ENCODE measurements at places on chromosomes 2 and 18.

- no peak for DNase-seq
These were observed 39.2 kb upstream of the KCNJ13 start for GRCh38 chr2:232815569-232815968.

GRCh38 chr2:112938904-112939303 lies 27.9 kb downstream of the IL37 start:
- no peak for DNase-seq

- no peak for DNase-seq
These were observed 245.8 kb downstream of the PAX3 start for GRCh38 chr2:222052934-222053367.

DNA sequence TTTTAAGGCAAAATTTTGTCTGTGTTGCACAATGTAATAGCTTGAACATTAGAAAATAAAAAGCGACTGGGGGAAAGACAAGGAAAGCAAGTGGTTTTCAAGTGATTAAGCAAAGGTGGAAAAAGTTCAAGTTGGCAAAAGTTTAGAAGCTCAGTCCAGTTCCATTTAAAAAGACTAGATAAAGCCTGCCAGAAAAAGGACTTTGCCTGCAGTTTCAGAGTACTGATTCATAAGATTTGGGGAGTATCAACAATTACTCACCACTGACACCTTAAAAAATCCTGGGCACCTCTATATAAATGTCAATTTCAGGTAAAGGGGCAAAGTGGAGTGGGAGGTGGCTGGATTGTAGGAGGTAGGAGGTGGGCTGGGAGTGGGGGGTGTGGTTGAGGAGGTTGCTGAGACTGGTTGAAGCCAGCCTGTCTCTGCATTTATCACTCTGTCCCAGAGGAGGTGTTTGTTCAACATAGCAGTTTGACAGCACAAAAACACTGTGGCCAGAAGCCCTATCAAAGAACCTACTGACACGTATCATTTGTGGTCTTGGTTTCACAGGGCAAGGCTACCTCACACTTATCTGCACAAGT lies 14.6 kb downstream of the ZEB2 start:
- no peak for DNase-seq

- DNase-seq, result no peak
These were observed 469.0 kb downstream of the SLC4A3 start for GRCh38 chr2:220096406-220096805.

- no peak for DNase-seq
These were observed 91.1 kb downstream of the TPO start for GRCh38 chr2:1504311-1504750.

DNA sequence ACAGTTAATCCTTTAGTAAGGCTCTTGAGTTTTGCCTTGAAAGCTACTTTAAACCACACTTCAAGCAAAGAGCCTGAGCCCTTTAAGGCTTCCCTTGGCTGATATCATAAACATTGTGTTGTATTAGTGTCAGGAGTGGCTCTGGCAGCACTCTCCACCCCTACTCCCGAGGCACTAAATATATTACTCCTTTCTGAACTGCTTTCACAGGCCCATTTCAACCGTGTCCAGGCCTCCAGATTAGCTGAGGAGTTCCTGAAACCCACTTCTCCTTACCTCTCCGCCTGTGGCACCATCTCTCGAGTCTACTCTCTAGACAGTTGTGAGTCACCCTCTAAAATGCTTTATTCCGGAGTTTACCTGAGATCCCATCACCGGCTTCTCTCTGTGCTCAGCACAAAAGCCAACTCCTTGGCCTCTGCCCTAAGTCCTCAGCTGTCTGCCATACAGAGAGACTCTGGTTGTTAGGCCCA lies 14.4 kb upstream of the STON1 start:
- DNase-seq, result no peak

DNA sequence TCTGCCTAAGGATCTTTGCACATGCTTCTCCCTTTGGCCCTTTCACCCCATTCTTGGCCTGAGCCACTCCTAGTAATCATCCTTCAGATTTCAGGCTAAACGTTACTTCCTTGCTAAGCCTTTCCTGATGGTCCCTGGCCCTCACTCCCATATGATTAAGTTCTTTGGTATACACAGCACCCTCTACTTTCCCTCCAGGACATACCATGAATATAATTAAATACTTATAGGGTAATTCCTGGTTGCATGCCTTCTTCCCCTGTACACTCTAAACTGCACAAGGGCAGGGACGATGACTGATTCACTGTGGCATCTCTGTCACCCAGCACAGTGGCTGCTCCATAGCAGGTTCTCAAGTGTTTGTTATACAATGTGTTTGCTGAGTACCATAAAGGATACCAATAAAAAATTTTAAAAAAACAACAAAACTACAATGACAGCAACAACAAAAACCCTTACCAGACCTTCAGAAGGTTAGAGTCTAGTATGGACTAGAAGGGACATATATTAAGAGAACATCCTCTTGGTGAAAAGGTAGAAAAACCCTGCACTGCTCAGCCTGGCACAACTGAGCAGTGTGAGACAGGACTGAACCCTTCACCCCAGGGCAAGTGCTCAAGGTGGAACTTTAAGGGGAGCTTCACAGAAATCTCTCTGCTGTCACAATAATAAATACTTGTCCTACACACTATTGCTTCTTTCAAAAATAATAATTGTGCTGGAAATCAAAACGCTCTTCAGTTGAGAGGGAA lies 76.2 kb downstream of the AAK1 start:
- no peak for DNase-seq

- no peak for DNase-seq
These were observed 460.9 kb upstream of the SOX11 start for GRCh38 chr2:5231287-5231686.

DNA sequence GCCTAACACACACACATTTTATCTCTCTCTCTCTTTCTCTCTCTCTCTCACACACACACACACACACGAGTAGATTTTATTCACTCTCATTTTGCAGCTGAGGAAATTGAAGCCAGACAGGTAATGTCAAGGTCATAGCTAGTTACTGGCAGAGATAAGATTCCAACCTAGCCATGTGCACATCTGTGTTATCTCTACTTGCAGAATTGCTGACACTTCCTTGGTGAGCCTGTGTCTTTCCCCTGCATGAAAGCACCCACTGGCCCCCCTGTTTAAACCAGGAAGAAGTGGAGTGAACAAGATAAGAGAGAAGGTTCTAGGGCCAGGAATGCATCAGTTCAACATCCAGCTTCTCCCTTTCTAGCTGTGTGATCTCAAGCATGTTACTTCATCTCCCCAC lies 423.7 kb downstream of the TXNL1 start:
- DNase-seq, result no peak

GRCh38 chr18:57925706-57926105 lies 118.3 kb upstream of the NEDD4L start:
- DNase-seq, result no peak

DNA sequence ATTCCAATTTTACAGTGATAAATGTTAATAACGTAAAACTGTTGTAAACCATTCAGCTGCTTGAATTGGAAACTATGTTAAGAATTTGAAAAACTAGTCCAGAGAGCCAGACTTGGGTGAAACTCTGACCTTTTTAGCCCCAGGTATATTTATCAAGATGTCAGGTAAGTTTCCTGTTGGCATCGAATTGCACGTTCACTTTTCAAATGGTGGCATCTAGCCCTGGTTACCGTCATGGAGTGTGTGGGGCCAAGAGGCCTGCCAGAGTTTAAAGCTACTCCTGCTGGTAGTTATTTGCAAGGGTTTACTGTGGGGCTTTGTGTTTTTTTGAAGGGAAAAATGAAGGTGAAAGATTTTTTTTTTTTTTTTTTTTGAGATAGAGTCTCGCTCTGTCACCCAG lies 109.9 kb downstream of the WDSUB1 start:
- no peak for DNase-seq

- DNase-seq, result no peak
These were observed 60.6 kb upstream of the DARS1 start for GRCh38 chr2:136045835-136046570.

GRCh38 chr2:85678377-85678776 lies 10.4 kb upstream of the SFTPB start:
- DNase-seq, result no peak

GRCh38 chr18:69282371-69282770 lies 118.3 kb upstream of the DOK6 start:
- DNase-seq, result no peak

GRCh38 chr2:45432406-45432805 lies 178.7 kb downstream of the SRBD1 start:
- no peak for DNase-seq

DNA sequence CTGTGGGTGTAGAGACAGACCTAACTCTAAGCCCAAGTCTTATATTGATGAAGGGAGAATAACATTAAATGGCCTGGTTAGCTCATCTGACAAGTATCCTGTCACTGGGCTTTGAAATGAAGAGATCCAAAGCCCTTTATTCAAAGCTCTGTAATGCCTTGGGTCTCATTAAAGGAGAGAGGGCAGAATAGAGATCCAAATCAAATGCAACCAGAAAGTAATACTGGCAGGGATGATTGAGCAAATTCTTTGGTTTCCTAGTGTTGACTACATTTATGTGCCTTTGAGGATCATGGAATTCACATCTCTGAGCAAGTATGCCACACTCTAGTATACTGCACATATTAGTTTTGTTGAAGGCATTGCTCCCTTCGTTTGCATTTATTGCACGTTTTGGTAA lies 147.9 kb upstream of the CAVIN2 start:
- no peak for DNase-seq

- DNase-seq, result no peak
These were observed 104.7 kb upstream of the PKDCC start for GRCh38 chr2:41943159-41943558.

- peak; percentile 67 for DNase-seq
These were observed 55.0 kb downstream of the ANKRD44 start for GRCh38 chr2:197255543-197255942.

DNA sequence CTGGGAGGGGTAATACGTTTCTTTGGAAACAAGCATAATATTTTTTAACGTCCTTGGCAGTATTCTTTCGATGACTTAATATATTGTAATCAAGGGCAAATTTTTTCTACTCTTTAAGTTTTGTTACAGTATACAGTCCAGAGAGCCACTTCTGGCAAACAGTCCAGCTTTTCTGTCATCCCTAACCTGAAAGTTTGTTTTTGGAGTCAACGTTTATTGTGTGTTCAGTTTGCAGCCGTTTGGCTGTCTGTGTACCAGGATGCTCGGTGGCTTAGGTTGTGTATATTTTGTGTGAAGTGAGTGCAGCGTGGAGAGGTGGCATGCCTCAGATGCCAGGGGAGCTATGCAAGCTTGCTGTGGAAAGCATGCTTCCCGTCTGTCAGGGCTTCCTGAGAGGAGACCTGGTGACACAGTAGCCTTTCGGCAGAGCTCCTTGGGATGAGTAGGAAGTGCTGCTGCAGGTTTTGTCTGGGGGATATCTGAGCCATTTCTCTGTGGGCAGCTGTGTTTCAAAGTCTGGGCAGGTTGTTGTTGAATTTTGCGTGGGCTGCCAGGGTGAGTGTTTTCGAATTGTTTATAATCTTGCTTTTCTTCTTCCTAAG lies 14.7 kb downstream of the MAP3K20 start:
- DNase-seq, result no peak

GRCh38 chr2:28358668-28359201 lies 33.9 kb upstream of the FOSL2 start:
- DNase-seq, result no peak

- no peak for DNase-seq
These were observed 40.6 kb downstream of the GPD2 start for GRCh38 chr2:156476850-156477206.

DNA sequence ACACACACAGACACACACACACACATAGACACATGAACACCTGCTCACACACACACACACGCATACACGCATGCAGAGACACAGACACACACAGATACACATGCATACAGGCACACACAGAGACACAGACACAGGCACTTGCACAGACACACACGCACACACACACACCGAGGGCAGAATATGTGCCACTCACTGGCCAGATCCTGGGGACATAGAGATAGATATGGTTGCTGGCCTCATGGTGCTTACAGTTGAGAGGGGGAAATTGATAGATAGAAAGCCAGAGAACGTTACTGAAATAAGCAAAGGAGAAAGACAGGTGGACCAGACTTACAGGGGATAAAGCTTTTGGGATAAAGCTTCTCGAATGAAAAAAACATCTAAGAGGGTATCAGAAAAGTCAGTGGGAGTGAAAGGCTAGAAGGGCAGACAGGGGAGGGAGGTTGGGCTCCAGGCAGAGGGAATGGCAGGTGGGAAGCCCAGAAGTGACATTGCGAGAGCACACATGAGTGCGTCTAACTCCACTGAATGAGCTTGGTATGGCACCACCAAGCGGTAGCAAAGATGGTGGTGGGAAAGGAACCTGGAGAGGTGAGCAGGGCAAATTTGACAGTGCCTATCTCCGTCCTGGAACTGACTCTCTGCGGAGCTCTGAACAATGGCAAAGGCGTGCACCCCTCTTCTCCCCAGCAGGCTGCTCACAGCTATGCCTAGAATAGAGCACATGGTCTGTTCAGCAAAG lies 390.1 kb upstream of the TRIB2 start:
- no peak for DNase-seq

DNA sequence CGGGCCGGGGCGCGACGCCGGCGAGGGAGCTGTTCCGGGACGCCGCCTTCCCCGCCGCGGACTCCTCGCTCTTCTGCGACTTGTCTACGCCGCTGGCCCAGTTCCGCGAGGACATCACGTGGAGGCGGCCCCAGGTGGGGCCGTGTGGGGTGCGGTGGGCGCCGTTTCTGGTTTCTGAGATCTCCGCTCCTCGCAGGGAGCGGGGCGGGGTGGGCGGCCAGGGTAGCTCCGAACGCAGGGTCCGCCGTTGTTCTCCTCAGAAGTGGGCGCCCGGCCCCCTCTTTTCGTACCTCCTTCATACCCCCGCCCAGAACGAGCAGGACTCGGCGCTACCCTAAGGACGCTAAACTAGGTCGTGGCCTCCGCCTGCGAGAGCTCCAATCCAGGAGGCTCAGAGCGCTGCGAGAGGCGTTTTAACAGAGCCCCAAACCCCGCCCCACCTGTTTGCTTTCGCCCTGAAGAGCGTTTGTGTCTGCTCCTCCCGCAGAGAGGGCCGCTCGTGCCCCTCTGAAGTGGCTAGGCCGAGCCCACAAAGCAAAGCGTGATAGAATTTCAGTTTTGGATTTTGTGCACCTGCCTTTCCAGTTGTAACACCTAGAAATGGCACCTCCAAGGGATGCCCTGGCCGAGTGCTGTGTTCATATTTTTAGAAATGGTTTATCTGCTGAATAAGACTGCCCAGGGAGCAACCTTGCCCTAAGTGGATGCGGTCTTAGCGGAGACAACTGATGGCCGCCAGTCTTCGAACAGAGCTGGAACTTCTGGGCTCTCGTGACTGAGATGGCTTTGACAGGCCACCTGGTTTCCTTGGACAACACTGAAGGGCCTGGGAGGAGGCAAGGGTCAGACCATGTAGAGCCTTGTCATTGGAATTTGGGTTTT lies 626 bp downstream of the CAPN10 start:
- DNase-seq, result peak; percentile 42

- no peak for DNase-seq
These were observed 7.3 kb upstream of the CXCR4 start for GRCh38 chr2:136125236-136125635.

GRCh38 chr2:119383410-119384140 lies 16.8 kb downstream of the DBI start:
- DNase-seq, result no peak

GRCh38 chr2:241065355-241065803 lies 36.7 kb downstream of the MTERF4 start:
- no peak for DNase-seq
